ENCODE measurements at places on chromosomes 3 and 15.
A peak's percentile ranks its signal among the peaks of the same experiment; 100 is the strongest.

DNA sequence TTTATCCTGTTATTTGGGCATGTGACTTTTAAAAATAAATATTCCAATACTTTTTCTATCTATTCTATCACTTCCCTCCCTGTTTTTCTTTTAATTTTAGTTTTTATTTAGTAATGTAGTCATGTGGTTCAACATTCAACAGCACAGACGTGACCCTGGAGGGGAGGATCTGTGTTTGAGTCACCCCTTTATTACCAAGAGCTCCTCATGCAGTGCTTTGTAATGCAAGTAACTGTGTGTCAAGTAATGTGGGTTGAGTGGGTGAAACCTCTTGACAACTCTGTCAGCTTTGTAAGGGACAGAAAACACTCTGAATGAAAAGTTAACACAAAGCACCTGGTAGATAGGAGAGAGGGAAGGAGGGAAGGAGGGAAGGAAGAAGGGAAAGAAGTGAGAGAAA, 89.7 kb upstream of the FGF12 start:
- ATAC-seq: peak; percentile 89

GRCh38 chr3:192128060-192128459, 599.3 kb downstream of the FGF12 start:
- ATAC-seq: no peak

DNA sequence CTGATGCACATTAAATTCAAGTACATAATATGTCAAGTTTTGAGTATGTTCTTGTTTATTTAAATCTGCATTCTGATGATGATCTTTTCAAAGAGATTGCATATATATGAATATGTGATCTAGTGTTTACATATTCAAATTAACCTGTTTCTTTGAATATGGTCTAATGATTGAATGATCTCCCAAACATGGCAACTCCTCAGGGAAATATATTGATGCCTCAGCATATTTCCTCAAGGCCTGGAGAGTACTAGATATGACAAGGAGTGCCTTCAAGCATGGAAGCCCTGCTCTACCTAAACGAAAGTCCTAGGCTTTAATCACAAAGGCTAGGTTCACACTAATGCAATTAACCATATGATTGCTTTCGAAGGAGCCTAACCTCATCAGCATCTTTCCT, 532.8 kb downstream of the ZIC1 start:
- no peak for ATAC-seq

DNA sequence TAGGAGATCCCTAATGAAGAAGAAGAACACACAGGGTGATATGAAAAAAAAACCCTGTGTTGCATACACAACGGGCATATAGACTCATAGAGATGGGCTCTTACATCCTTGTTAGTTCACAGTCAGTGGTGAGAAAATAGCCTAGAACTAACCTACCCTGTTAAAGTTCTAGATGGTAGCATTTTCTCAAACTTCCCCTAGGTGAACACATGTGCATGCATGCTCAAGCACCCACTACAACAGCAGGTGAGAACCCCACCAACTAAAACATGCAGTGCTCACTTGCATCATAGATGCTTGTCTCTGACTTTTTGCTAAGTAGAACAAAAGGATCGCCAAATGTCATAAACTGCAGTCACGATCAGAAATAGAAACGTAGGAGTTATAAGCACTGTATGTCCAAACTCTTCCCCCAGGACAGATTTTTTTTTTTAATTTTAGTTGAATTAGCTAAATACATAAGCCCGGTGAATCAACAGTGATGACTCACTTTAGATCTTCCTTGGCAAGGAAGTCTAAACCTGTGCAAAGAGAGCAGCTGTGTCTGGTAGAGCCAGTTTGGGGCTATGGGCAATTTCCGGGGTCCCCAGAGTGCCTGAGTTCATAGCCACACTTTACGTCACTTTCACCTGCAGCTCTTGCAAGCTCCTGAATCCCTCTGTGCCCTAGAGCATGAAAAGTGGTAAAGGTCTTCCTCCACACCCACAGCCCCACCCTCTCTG, 96.2 kb upstream of the SEMA6D start:
- ATAC-seq: no peak

DNA sequence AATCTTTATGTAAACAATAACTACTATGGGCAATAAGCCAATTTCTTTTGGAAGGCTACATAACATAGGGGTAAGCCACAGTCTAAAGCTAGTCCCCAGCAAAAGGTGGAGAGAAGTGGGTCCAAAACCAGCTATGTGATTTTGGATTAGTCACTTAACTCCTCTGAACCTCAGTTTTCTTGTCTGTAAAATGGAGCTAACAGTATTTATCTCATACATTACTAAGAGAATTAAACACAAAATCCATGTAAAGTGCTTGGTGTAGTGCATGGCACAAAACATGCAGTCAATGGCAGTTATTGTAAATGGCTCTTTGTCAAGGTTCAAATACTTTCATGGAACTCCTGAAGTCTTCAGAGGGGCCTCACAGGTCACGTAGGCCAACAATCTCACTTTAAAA, 13.3 kb downstream of the RFT1 start:
- ATAC-seq: no peak

GRCh38 chr3:187222801-187223200, 25.5 kb downstream of the RTP1 start:
- no peak for ATAC-seq
